ENCODE measurements at places on chromosomes 3 and 15.

DNA sequence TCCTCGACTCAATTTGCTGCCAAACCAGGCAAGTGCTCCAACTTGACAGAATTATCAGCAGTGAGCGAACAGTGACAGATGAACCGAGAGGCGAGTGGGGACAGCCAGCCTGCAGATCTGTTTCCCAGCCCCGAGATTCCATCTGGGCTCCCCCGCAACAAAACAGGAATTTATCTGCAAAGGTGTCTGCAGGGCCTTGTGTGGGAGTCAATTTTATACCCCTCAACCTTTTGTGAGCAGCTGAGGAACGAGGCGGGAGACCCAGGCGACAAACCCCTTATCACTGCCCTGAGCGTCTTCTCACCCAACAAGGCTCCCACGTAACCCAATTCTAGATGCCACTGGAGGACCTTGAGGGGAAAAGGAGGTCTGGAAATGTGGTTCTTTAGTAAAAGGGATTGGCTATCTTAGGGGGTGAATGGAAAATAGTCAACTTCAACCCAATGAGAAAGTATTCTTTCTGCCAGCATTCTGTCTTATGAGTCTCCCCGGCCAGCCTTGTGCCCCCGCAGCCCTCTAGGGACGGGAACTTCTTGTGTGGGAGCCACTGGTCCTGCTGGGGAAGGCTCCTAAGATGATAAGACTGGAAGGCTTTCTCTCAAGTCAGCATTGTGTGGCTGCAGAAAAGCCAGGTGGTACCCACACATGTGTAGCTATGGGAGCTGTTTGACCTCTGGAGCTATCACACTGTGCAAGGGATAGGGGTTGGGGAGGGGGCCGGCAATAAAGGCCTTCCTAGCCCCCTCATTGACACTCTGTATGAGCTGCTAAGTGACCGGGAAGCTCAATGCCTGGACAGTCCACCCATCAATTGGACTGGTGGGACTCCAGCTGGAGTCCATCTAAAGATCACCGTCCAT, 527.9 kb downstream of the SHQ1 start:
- DNase-seq, result no peak

- no peak for DNase-seq
Measured at GRCh38 chr15:43187544-43188155, 2.4 kb downstream of the CCNDBP1 start.

- DNase-seq, result no peak
Measured at GRCh38 chr3:173902401-173902800, 504.9 kb downstream of the NLGN1 start.

GRCh38 chr15:59662260-59662659, 4.9 kb upstream of the GTF2A2 start:
- DNase-seq, result no peak

DNA sequence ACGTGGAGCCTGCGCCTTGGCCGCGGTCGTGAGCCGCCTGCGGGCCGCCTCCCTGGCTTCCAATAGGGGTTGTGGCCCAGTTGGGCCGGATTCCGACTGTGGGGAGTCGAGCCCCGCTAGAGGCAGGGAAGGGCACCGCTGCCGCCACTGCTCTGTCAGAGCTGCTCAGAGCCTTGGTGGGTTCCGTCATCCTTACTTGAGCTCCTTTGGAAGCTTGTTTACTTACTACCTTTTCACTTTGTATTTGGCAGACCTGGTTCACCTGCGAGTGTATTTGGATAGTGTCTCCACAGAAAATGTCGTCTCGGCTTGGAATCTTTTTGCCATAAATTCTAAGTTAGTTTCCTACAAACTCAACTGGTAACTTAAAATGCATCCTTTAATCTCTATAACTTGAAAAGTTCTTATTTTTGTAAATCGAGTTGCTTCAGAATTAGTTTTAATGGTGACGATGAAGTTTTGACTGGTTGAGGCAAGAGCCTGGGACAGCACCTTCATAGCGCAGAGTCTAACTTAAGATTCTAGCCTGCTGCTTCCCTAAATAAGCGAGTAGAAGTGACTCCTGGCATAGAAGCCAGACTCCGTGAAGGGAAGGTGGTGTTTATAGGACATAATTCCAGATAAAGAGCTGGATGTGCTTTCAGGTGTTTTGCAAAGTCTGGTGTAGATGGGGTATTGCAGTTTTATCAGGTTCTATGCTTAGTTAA, 800 bp downstream of the DAG1 start:
- no peak for DNase-seq

- no peak for DNase-seq
Measured at GRCh38 chr3:38049358-38050126, 10.5 kb downstream of the DLEC1 start.

DNA sequence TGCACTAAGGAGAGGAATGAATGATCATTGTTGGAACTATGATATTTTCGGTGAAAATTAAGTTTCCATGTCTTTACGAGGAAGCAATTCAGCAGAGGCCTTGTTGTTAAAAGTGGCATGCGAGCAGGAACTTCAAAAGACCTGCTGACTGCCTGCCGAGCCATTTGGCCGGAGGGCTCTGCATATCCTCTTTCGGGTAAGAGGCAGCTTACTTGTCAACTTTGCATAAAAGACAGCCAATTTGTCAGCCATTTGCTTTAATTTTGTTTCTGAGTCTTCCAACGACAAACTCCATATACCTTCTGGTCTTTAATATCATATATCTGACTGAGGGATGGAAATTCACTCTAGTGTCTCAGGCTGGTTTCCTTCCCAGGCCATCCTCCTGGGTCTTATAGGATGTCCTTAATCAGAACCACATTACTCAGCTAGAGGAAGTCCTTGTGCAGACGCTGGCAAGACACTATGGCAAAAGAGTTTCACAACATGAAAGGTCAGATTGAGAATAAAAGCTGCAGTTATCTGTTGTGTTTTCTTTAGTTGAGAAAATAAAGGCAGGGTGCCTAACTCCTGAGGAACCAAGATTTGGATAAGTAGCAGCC, 128.7 kb upstream of the WNT5A start:
- no peak for DNase-seq

DNA sequence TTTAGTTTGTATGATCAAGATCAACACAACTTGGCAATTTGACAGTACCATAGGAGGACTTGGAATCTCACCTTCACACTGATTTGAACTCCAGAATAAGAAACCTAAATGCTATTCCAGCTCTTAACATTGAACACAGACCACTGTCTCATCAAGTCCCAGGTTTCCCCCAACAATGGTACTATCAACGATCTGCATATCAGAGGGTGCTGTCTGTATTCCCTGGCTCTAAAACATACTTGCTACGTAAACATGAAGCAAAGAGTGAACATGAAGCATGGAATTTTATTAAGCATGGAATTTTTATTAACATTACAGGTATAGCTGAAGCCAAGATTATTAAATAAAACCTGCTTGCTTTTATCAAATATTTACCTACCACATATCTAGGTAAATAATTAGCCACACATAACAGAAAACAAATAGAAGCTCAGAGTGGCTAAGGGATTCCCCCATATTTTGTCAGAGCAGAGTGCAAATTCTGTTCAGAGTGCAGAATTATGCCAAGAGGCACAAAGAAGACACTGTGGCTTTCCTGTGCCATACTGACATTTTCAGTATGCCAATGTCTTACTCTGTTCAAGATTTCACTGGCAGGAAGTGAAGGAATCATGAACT, 22.2 kb upstream of the RIOX2 start:
- DNase-seq, result no peak

GRCh38 chr3:3125977-3126376, 763 bp upstream of the TRNT1 start:
- DNase-seq, result no peak

- DNase-seq, result no peak
Measured at GRCh38 chr3:128327606-128328031, 139.1 kb downstream of the DNAJB8 start.

GRCh38 chr15:88029696-88030095, 226.8 kb downstream of the NTRK3 start:
- DNase-seq, result no peak

DNA sequence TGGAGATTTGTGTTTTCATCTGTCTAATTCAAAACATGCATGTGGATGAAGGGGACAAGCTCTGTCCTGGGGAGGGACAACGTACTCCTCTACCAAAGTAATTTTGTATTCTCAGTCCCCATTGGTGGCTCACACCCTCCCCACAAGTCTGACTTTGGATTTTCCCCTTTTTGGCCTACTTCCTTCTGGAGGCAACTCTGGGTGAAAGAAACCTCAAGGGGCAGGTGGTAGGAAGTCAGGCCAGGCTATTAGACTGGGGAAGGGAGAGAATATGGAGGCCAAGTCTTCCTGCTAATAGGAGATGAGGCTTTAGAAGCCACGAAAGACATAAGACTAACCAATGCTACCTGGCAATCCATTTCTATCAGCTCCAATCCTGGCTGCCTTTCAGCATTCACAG, 124.9 kb upstream of the RASGRP1 start:
- no peak for DNase-seq

GRCh38 chr3:45683417-45684326, 5.5 kb upstream of the SACM1L start:
- DNase-seq, result no peak

- no peak for DNase-seq
Measured at GRCh38 chr3:123713211-123713610, 128.4 kb upstream of the HACD2 start.

GRCh38 chr3:30770387-30770786, 124.1 kb downstream of the GADL1 start:
- DNase-seq, result no peak

DNA sequence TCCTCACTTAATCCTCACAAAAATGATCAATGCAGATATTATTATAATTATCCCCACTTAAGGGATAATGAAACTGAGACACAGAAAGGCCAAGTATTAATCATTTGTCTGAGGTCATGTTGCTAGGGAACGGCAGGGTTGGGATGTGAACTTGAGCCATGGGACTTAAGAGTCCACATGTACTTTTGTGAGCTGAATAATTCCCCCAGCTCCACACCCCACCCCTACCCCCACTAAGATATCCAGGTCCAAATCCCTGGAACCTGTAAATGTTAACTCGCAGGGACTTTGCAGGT, 290.5 kb upstream of the GADL1 start:
- DNase-seq, result no peak

DNA sequence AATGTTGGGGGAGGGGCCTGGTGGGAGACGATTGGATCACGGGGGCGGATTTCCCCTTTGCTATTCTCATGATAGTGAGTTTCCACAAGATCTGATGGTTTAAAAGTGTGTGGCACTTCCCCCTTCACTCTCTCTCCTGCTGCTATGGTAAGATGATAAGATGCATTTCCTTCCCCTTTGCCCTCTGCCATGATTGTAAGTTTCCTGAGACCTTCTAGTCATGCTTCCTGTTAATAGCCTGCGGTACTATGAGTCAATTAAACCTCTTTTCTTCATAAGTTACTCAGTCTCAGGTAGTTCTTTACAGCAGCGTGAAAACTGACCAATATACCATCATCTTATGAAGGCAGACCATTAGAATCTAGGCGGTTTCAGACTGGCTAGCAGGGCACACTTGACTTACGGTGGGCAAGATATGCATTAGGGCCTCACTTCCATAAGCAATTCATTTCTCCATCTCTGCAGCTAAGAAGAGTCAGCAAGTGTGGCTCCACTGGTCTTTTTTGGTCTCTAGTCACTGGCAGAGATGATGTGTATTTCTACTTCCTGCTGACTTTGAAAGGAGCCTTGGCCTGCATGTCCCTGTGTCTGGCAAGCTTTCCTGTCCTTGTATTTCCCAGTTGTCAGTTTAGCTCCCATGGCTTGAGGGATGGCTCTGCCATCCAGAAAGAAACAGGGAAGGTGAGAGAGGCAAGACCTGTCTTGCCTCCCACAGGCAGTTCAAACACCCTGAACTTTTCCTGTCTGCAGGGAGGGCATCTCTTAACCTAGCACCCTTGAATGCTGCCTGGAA, 109.0 kb upstream of the ADAMTS9 start:
- DNase-seq, result no peak

DNA sequence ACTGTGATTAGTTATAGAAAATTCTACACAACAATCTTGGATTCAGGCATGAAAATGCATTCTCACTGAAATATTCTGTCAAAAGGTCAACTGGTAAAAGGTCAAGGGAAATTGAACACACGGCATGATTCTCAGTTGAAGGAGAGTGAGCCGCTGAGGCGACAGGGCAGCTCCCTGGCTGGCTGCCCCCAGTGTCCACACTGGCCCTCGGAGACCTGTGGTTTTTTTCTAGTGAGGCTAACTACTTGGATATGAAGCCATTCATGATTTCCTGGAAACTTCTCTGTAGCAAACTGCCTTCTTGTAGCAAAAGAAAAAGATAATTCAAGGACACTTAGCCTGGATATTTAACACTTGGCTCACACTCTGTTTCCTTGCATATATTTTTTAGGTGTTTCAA, 37.2 kb downstream of the AADACL2 start:
- DNase-seq, result no peak

DNA sequence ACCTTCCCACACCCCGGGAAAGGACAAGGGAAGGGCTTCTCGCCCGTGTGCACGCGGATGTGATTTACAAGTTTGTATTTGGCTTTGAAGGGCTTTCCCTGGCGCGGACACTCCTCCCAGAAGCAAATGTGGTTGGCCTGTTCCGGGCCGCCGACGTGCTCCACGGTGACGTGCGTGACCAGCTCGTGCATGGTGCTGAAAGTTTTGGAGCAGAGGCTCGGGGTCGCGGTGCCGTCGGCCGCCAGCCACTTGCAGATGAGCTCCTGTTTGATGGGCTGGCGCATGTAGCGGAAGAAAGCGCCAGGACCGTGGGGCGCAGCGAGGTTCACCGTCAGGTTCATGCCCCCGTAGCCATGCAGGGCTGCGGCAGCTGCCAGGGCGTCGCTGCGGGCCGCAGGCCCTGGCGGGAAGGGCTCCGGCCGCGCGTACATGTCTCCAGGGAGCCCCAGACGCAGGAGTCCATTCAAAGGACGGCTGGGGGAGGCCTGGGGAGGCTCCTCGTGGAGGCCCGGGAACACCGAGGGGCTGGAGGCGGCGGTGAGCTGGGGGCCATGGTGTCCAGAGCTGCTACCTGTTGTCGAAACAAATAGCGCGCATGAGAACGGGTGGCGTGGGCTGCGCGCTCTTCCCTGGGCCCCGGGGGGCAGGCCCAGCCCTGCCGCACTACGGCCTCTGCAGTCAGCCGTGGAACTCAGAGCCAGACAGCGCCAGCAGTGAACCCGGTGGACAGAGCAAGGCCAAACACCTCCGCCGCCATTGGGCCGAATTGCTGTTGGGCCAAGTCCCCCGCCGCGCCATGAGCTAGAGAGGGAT, 10.2 kb downstream of the ZIC4 start:
- no peak for DNase-seq

Data from activated CD4-positive, alpha-beta T cell treated with anti-CD3 and anti-CD28 coated beads, Interleukin-2, amount 50 U/mL, for 48 hours (primary cell).